Activated CD4-positive, alpha-beta T cell treated with anti-CD3 and anti-CD28 coated beads for 4 hours (primary cell): ENCODE measurements at places on chromosomes 16 and 17.
A peak's percentile ranks its signal among the peaks of the same experiment; 100 is the strongest.

- DNase-seq, result peak; percentile 38
Measured at GRCh38 chr17:41917679-41918313, 955 bp downstream of the ACLY start.

DNA sequence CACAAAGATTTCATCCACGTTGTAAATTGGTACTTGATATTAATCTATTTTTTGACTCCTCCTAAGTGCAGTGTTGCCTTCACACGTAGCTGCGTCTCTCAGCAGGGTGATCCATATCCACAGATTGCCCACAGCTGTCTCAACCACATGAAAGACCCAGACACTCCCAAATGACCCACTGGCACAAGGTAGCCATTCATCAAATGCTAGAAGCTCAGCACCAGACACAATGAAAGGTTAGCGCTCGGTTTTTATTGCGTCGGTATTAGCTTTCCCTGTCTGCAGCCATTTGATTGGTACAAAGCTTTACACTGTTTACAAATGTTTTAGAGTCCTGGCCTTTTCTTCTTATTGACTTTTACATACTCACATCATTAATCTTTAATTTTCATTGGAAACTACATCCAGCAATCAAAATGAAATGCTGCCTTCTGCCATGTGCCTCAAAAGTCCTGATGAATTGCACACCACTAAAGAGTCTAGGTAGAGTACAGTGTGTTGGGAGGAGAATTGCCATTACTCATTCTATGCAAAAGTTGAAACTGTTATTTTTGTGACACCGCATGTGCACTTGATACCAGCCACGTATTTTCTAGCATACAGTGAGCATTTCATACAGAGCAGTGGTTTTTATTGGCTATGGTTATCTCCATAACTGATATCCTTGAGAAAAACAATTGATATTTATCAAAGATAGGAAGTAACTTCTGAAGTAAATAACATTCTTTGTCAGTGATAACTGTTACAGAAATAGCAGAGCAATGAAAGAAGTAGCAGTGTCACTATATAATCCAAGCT lies 127.3 kb upstream of the NUDT7 start:
- no peak for DNase-seq

- DNase-seq, result no peak
Measured at GRCh38 chr16:20729141-20729540, 12.5 kb downstream of the THUMPD1 start.

DNA sequence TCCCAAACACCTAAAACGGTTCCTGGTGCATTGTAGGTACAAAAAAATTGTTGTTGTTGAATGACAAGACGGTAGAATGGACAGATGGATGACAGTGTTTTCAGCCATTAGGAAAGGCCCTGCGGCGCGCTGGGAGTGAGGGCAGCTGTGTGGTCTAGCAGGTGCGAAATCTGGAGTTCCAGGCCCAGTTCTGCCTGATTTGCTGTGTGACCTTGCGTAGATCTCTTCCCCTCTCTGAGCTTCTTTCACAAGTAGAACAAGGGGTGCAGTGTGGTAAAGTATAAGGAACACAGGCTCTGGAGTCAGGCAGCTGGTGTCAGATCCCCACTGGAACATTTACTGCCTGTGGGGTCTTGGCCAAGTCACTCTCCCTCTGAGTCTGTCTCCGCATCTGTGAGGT lies 25.3 kb downstream of the SPNS2 start:
- DNase-seq, result no peak

DNA sequence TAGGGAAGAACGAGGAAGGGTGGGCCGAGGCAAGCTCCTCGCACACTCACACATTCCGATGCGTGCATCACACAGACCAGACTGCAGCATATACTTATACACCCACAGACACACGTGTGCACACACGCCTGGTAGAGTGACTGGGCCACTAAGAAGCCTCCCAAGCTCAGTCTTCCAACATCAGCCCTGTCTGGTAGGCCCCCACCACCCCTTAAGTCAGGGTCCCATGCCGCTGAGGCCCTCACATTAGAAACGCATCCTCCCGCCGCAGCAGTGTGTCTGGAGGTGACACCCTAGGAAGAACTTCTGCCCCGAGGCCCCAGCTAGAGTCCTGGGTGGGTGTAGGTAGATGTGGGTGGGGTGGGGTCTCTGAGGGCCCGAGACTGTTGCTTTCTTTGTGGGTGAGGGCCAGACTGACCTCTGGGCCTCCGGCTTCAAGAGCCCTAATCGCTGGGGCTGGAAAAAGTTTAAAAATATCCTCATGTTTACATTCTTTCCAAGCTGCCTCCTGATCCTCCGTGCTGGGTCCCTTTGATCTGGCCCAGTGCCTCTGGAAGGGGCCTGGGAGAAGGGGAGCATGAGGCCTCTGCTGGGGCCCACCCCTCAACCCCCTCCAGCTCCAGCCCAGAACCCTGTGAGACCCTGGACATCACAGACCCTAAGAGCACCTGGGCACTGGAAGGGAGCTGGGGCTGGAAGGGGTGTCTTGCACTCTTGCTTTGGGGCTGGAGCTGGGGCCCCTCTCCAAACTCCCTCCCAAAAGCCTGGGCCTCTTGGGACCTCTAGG lies 13.6 kb downstream of the CDH16 start:
- DNase-seq, result no peak

DNA sequence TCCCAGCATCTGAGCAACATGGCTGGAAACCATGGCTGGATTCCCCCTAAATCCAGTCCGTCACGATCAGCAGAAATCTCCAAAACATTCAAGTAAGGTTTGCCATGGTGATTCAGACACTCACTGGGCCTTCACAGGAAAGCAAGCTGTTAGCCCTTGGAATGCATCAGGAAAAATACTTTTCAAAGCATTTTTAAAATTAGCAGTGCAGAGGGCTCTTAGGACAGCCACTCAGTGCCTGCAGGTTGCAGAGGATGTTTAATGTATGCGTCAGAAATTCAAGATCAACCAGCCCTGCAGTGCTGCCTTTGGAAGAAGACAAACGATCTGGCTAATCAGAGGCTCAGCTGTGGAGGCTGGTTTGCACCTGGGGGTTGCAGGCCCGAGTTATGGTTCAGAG lies 50.3 kb downstream of the FOXL1 start:
- DNase-seq, result no peak

GRCh38 chr17:50180620-50181019 lies 14.8 kb downstream of the SGCA start:
- no peak for DNase-seq

GRCh38 chr16:89172528-89173173 lies 1.1 kb downstream of the CDH15 start:
- DNase-seq, result no peak

DNA sequence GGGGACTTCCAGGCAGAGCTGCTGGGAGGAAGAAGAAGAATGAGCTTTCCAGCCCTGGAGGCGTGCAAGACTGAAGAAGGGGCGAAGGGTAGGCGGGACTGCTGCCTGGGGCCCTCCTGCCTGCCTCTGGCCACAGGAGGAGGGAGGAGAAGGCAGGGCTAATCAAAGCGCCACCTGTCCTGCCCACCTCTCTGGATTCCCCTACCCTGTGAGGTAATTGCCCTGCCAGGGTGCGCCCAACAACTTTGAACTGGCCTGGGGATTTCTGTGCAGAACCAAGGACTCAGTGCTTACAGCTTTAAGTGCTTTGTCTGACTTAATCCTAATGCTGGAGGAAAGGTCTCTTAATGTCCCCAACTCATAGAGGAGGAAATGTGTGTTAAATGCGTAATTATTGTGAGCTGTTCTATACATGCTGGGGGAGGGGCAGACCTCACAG lies at the start of gene NOXO1:
Gene NOXO1, minus strand, starts transcription at position 72 of the 439 bp plus-strand sequence. CDS start 290 bp downstream, outside the sequence.
- no peak for DNase-seq

- DNase-seq, result peak; percentile 45
Measured at GRCh38 chr17:59963738-59964481, 630 bp downstream of the RNFT1 start.

GRCh38 chr16:21162661-21163151 lies 4.2 kb downstream of the LDAF1 start:
- DNase-seq, result no peak
